ENCODE measurements at places on chromosomes 2 and 18. TPM values are rescaled to one million over a fixed set of nuclear protein-coding genes. Genes with fewer than 3 reads are reported as not detected.

Gene PAIP2B
- 0.30 TPM for total RNA-seq

Gene CYP27A1
- total RNA-seq = 0.32 TPM

Gene CPO
- total RNA-seq = not detected

Gene BZW1
- total RNA-seq = 728 TPM

Gene GAREM2
- 6.1 TPM for total RNA-seq

Gene KCNE4
- 0.69 TPM for total RNA-seq
